ENCODE measurements at places on chromosomes 13 and 19.

GRCh38 chr13:51258612-51259548 lies 36.7 kb downstream of the FAM124A start:
- DNase-seq: no peak

- no peak for DNase-seq
Measured at GRCh38 chr13:41774605-41775218, 186.2 kb downstream of the VWA8 start.

DNA sequence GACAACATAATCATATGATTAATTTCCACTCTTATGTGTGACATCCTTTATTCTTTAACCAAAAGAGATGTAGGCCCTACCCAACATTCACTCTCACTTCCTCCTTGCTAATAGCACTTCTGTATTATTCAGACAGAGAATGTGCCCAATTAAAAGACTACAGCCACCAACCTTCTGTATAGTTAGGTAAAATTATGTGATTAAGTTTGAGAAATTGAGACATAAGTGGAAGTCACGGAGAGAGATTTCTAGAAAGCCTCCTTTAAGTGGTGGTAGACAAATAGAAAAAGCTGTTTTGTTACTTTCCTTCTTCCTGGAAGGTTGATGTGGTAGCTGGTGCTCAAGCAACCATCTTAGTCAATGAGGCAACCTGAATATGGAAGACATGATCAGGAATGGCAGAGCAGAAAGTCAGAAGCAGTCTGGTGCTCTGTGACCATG lies 14.8 kb downstream of the EPSTI1 start:
- DNase-seq: no peak

DNA sequence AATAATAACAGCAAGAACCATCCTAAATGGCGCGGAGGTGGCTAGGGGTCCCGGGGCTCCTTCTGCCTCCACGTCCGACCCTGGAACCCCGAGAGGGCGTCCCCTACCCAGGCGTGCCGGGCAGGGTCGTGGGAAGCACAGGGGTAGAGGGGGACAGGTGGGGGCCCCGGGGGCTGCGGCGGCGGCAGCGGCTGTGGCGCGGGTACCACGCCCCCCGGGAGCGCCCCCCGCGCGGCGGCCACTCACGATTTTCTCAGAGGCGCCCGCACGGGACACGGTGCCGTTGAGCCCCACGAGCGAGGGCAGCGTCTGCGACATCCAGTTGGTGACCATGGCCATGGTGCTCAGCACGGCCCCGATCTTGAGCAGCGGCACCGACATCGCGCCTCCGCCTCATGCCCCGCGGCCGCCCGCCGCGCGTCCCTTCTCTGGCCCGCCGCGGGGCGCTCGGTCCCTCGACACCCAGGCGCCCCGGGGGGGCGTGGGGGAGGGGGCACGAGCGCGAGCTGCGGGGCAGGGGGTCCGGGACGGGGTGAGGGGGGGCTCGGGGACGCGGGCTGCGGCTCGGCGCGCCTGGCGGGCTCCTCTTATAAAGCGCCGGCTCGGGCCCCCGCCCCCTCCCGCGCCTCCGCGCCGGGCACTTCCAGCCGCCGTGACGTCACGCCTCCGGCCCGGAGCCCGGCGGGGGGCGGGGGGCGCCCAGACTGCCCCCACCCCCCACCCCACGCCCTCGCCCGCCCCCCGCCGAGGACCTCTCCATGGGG lies 22.9 kb downstream of the OLFM2 start:
- no peak for DNase-seq

DNA sequence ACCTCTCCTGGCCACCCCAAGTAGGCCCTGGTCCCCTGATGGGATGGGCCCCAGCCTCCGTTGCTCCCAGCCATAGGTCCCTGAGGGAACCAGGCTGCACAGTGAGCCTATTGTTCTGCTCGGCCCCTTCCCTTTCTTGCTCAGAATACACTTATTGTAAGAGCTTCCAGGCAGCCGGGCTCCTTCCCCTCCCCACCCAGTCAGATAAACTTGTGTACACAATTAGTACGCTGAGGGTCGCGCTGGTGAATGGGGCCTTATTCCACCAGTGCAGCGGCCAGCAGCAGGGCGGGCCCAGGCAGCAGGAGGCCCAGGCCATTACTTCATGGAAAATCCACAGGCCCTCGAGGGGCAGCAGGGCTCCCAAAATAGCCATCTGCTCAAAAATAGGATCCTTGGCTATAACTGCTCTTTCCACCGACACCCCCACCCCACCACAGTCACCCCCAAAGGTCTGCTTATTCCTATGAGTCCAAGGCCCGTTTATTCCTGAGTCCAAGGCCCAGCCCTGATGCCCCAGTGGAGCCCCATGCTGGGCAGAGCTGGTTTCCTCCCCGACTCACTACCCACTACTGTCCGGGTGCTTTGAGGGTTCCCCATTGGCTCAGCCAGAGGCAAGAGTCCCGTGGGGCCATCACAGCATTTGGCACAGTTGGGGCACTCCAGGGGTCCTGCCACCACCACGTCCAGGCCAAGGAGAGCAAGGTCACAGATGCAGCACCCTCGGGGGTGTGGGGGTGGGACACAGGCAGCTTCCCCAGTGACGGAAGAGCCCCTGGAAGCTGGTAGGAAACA lies 22.1 kb downstream of the CAPN12 start:
- no peak for DNase-seq

- no peak for DNase-seq
Measured at GRCh38 chr13:29607465-29607864, 12.0 kb upstream of the SLC7A1 start.

GRCh38 chr13:106029676-106030290 lies 505.7 kb downstream of the EFNB2 start:
- no peak for DNase-seq

GRCh38 chr13:97280478-97280877 lies 58.3 kb downstream of the MBNL2 start:
- DNase-seq: no peak

- no peak for DNase-seq
Measured at GRCh38 chr13:113488283-113488682, 2.2 kb downstream of the DCUN1D2 start.

- no peak for DNase-seq
Measured at GRCh38 chr13:51303063-51303552, 36.4 kb upstream of the SERPINE3 start.

GRCh38 chr19:7376151-7376852 lies 27.6 kb downstream of the ARHGEF18 start:
- DNase-seq: peak; percentile 59

DNA sequence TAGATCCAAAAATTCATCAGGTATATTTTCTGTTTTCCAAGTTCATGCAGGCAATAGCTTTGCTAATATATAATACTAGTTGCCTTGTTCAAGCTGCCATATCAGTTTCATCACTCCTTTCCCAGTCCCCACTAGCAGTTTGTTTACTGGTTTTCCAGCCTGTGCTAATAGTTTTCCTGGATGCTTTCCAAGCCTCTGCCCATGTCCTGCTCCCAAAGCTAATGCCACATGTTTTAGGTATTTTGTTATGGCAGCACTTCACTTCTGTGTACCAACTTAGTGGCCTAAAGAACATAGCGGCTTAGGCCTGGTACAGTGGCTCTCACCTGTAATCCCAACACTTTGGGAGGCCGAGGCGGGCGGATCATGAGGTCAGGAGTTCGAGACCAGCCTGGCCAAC lies 28.1 kb upstream of the ZNF527 start:
- DNase-seq: no peak

DNA sequence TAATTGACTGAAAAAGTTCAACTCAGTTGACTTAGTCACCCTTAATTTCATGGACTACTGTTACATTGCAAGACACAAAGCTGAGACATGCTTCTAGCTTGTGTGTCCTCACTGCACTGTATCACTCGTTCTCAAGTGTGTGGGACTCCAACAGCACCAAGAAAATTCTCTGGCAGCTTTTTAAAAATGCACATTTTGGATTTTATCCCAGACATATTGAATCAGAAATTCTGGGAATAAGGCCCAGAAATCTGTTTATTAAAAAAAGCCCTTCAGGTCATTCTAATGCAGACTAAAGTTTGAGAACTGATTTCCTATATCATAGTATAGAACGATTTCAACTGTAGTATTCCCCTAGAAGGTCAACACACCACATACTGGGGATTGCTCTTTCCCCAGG lies 1485.3 kb downstream of the PCDH9 start:
- no peak for DNase-seq

DNA sequence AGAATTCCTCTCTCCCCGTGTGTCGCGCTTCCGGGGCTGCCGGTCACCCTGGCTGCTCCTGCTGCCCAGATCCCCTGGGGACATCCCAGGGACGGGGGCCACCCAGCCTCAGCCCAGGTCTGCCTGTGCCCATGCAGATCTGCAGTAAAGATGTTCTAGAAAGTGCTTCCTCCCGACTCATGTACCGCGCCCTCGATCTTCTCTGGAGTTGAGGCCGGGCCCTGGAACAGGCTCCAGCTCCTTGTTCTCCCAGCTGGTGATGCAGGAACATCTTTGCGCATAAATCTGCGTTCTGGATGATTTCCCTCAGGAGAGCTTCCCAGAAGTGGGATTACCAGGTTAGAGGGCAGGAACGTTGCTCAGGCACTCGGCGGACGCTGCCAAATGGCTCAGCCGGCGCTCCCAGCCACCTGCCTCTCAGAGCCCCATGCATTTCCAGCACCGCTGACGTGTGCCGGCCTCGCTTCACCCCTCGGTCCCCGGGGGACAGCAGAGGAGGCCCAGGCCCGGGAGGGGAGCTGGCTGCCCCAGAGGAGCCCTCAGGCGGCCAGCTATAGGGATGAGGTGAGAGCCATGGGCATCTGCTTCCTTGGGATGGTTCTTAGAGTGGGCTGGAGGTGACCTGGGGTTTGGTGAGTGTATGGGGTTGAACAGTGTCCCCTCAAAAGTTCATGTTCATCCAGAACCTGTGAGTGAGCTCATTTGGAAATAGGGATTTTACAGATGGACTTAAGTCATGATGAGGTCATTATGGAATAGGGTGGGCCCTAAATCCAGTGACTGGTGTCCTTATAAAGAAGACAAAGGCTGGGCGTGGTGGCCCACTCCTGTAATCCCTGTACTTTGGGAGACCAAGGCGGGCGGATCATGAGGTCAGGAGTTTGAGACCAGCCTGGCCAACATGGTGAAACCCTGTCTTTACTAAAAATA lies 42.6 kb downstream of the CRTC1 start:
- DNase-seq: no peak

- no peak for DNase-seq
Measured at GRCh38 chr13:75514080-75514995, 23.3 kb downstream of the COMMD6 start.

- peak; percentile 84 for DNase-seq
Measured at GRCh38 chr13:20370815-20371421, 138.8 kb upstream of the GJB6 start.

DNA sequence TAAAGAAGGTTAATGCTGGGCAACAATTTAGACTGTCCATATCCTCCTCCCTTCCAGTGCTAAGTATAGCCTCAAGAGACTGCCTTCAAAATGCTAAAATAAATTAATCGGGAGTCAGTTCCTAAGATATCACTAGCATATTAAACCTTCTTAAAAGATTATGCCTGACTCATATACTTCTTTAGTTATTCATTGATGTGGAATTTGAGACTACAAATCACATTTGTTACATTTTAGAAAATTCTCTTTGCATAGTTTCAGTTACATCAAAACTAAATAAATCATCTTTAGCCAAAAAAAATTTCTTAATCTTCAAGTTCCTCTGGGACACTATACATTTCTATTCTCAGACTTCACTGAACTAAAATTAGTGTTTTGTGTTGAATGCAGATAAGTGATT lies 769.1 kb downstream of the PCDH9 start:
- no peak for DNase-seq

- DNase-seq: peak; percentile 96
Measured at GRCh38 chr19:7833225-7834099, 3.4 kb downstream of the EVI5L start.

DNA sequence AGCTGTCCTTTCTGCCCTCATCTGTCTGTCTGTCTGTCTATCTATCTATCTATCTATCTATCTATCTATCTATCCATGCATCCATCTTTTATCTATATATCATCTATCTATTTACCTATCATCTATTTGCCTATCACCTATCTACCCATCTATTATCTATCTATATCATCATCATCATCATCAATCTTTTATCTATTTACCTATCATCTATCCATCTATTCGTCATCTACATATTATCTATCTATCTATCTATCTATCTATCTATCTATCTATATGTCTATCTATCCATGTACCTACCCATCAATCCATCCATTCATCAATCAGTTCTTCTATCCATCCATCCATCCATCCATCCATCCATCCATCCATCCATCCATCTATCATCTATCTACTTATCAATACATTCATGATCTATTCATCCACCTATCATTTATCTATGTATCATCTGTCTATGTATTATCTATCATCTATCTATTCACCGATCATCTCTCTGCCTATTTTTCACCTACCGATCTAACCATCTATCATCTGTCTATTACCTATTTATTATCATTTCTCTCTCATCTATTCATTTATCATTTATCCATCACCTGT lies 49.2 kb upstream of the ADGRE1 start:
- DNase-seq: no peak

DNA sequence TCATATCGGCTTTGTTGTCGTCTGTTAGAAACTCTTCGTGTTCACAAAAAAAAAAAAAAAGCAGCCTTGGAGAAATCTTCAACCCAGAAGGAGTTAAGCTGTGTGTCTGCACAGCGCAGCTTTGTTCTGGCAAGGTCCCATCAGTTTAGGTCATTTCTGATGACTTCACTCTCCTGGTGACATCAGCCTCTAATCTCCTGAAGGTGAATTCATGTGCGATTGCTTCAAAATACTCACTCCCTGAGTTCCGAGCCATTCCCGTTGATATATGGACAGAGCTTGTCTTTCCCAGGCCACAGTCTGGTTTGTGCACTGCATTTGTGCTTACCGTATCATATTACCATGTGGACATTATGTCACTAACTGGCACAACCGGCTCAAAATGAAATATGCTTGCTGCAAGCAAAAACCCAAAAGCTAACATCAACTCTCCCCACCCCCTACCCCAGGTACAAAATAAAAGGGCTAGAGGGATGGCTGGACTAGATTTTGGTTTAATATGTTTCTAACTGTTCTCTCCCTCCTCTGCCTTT lies 342.4 kb downstream of the KCNRG start:
- peak; percentile 64 for DNase-seq

GRCh38 chr13:25775275-25775674 lies 276.5 kb downstream of the SHISA2 start:
- no peak for DNase-seq

- no peak for DNase-seq
Measured at GRCh38 chr13:32503727-32504126, 34.9 kb downstream of the N4BP2L2 start.

DNA sequence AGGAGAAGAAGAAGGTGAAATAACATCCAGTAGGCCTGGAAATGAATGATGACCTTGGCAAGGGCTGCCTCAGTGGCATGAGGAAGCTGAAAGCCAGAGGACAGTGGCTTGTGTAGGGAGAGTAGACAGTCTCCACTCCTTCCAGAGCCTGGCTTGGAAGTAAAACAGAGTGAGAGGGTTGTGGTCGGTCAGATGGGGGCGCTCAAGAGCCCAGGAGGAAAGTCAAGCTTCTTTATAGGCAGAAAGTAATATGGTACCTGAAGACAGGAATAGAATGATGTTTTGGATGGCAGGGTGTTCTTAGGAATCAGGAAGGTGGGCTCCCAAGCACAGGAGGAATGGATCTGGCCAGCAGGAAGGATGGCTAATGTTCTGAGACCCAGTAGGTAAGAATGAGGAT lies 75.1 kb upstream of the TSC22D1 start:
- DNase-seq: no peak

All from foreskin keratinocyte (primary cell).